ENCODE measurements at places on chromosomes 1 and 21.
A peak's percentile ranks its signal among the peaks of the same experiment; 100 is the strongest.

- no peak for DNase-seq
These were observed 2029.3 kb downstream of the MRPL39 start for GRCh38 chr21:23578027-23578426.

DNA sequence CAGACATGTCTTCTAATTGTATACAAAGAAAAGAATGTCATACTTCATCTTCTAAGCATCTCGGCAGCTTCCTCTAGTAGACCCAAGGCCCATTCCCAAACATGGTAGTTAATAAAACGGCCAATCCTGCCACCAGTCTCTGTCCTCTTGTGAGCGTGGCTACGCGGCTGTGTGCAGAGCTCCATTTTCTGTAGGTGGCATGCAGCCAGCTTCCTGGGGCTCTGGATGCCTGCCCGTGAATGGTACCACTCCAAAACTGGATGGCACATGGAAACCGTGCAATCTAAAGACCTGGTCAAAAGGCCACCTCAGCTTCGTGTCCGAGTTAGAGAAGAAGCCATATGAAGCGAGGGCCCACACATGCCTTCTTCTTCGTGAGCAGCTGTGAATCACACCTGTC is 110.7 kb downstream of the SIPA1L2 start:
- DNase-seq = no peak

DNA sequence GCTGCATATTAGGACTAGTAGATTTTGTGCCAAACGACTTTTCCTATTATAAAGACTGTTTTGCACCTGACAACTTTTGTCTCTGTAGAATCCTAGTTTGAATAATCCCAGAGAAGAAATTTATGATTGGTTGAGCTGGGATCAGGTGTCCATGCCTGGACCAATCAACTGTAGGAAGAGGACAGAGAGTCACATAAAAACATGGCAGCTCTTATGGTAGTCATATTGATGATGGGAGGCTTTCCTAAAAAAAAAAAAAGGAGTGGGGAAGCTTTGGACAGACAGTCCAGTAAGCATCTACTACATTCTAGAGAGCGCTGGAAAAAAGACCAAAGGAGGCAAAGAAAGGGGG is 30.7 kb upstream of the IGSF3 start:
- DNase-seq = no peak

- DNase-seq = no peak
These were observed 41.3 kb downstream of the PGM1 start for GRCh38 chr1:63634471-63634870.

DNA sequence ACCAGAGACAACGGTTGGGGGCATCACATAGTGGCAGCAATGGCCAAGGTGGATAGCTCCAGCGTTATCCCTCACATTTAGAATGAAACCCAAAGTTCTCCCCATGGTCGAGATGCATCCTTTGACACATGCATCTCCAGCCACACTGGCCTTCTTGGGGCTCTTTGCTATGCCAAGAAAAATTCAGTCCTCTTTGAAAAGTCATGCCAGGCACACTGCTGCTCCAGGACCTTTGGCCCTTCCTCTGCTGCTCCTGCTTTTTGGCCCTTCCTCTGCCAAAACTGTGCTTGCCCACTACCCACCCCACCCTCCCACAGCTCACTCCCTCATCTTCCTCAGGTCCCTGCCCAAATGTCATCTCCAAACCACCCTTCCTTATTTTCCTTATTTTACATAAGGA is 106.4 kb downstream of the C1orf94 start:
- no peak for DNase-seq

- no peak for DNase-seq
These were observed 28.0 kb downstream of the PTBP2 start for GRCh38 chr1:96749618-96750017.

DNA sequence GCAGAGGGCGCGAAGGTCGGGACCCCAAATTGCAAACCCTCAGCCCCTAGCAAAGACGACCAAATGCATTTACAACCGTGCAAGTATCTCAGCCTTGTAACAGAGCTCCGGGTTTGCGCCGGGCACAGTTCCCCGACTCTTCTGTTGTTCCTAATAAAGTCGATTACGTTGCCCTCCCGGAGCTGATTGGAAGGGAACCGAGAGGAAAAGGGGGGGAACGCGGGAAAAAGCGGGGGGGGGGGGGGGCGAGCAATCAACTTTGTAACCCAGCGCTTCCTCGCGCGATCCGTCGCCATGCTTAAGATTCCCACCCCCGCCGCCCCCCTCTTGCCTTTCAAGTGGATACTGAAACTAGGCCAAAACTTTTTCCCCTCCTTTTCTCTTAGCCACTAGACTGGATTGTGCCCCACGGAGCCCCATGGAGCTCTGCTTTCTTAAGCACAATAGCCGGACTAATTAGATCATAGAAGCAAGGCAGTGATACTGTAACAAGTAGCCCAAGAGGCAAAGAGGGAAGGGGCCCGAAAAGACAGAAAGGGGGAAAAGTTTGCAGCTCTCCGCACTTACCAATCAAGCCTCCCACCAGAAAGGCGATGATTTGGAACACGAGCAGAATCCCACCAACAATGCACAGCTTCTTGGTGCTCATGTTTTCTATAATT is 565 bp downstream of the WLS start:
- peak; percentile 78 for DNase-seq

DNA sequence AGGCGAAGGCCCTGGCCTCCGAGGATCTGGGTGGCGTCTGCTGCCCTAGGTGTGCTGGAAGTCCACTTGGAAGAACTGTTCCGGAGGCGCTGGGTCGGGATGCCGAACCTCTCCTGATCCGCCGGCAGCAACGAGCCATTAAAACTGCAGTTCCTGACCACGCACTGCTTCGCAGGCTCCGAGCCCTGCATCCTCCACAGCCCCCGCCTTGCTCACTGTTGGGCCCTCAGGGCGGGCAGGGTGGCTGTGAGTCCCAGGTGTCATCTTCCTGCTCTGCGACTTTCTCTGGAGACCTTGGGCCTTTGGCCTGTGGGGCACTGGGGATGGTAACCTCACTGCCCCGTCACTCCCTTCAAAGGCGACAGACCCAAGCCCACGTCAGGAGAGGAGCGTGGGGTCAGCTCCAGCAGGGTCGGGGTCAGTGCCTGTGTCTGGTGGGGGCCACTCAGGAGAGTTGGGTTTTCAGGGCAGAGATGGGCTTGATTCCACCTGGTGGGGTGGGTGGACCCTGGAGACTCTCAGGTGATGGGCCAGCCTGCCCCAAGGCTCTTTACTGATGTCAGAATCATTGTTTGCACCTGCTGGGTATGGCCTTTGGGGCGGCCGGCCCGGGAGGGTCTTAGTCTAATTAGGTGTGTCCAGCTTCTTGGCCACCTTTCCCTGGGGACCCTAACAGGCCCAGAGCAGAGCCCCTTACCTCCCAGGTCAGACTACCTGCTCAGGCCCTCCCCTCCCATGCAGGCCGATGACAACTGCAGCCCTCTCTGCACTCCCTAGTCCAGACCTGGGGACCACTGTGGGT is 3.1 kb downstream of the PRXL2B start:
- no peak for DNase-seq

DNA sequence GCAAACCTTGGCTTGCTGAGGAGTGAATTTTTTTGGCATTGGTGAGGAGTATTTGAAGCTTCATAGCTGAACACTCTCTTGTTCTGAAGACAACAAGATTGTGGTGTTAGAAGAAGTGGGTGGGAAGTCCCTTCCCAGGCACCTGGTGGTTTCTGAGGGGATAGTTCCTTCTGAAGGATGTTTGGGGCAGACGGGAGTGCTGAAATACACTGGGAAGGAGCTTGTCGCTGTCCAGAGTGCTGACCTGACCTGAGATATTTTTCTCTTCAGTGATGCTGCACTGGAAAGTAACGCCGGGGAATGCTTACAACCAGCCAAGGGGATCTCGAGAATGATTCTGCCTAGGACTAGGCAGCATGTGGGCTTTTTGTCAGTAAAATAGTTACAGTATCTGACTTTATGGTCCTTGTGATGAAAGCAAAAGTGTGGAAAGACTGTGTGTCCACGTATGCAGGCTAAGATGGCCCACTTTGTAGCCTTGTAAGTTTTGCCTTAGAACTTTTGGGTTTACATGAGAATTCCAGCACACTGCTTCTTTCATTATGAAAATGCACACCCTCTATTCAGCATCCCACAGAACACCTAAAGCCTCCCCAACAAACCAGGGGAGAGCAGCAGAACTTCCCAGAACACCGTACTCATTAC is 33.1 kb upstream of the NFASC start:
- DNase-seq = no peak

- DNase-seq = no peak
These were observed 9.7 kb downstream of the CD2 start for GRCh38 chr1:116763787-116764465.

- no peak for DNase-seq
These were observed 116.7 kb downstream of the LACTBL1 start for GRCh38 chr1:22855668-22856606.
